ENCODE measurements at places on chromosomes 2 and 18.

- peak; percentile 69 for DNase-seq
Measured at GRCh38 chr2:69570474-69570873, 73.1 kb downstream of the AAK1 start.

DNA sequence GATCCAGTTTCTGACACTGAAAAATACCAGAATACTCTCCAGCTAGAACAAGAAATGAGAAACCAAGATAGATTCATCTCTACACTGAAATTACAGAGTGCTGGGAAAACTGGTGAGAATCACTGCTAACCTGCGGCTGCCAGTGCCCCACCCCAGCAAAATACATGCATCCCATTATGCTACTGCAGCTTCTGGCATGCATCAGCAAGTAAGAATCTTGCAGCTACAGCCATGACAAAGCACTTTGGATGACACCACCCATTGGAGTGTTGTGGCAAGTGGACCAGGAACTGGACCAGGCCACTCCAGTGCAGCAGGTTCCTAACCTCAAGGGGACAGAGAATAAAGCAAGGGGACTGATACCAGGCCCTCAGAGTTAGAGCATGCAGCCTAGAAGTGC is 378.8 kb upstream of the ETAA1 start:
- DNase-seq: no peak

DNA sequence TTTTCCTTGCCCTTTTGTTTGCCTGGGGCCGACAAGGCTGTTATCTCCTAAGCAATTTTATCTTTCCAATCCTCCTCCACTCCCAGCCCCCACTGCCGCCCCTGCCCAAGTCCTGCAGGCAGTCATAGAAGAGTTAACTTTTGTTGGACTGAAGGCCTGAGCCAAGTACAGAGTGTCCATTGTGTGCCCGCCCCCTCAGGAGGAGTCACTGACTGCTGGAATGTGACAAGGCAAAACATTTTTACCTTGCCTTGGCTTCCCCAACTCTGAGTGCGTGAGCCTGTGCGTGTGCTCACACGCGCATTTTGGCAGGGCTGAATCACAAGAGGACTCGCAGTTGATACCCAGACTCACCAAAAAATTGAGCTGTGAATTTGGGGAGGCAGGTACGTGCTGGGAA is 16.2 kb downstream of the SETBP1 start:
- DNase-seq: no peak

DNA sequence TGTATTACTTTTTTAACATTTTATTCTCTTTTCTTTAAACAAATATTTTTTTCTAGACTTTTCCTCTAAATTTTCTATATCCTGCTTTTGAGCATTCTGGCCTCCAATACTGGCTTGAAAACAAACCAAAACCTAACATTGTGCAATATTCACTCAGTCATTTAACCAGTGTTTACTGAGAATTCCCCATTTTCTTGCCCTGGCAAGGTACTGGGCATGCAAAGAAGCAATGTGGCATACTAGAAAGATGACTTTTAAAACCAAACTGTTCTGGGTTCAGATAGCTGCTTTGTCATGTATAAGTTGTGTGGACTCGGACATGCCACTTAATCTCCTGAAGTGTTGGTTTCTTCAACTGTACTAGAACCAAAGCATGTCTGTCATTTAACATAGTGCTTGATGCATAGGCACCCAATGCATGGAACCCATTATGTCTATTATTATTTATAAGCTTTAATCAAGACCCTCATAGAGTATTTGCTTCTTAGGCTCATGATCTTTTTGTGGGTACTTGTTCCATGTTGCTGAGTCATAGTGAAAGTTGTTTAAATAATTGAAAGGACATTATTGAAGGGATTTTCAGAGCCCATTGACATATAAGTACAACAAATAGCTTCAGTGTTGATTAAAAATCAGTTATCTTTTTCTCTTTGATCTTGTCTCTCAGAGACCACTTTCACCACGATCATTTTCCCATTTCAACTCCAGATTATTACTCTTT is 185.4 kb upstream of the OSR1 start:
- peak; percentile 80 for DNase-seq

DNA sequence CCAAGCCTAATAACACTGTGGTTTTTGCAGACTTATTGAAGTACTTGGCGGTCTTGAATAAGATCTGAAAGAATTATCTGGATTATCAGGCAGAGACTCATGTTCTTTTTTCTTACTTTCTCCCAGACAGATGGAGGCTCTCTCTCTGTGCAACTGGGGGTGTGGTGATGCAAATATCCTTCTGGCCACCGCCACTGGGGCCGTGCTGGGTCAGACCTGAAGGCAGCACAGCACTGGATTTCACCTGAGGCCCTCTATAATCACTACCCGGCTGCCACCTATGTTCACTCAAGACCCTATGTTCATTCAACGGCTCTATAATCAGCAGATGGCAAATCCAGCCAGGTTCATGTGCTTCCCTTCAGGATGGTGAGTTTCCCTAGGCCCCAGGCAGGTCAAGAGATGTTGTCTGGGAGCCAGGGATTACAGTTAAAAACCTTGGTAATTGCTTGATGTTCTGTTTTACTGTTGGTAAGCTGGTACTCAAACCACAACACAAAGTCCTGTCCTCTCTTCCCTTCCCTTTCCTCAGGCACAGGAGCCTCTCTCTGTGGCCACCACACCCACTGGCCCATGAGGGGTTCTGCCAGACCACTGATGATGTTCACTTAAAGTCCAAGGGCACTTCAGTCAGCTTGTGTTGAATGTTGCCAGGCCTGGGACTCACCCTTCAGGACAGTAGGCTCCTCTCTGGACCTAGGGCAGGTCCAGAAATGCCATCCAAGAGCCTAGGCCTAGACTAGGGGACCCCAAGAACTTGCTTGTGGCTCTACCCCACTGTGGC is 205.3 kb upstream of the GCFC2 start:
- DNase-seq: no peak

DNA sequence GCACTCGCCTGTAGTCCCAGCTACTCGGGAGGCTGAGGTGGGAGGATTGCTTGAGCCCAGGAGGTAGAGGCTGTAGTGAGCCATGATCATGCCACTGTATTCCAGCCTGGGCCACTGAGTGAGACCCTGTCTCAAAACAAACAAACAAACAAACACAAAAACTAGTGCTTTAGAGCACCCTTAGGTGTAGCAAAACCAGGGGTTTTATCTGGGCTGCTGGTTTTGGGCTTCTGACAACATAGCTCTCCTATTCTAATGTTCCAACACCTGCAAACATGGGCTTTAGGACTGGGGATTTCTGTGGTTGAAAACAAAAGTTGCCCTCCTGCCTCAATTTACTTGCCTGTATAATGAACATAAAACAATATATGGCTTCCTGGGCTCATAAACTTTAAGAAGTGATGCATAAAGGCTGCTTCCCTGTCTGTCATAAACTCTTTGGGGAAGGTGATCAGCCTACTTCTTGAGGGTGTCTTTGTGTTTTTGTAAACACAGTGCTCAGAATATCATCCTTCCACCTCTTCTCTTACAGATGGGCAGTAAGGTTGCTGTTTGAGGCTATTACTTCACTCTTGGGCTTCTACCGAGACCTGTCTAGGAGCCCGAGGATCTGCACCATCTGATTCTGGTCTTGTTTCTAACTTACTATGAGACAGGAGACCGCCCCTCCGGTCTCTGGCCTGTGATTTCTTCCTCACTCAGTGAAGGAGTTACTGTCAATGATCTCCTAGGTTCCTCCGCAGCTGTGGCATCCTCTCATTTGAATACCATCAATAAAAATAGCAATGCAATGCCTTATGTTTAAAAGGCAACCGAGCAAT is 246.5 kb downstream of the MYCN start:
- DNase-seq: no peak

DNA sequence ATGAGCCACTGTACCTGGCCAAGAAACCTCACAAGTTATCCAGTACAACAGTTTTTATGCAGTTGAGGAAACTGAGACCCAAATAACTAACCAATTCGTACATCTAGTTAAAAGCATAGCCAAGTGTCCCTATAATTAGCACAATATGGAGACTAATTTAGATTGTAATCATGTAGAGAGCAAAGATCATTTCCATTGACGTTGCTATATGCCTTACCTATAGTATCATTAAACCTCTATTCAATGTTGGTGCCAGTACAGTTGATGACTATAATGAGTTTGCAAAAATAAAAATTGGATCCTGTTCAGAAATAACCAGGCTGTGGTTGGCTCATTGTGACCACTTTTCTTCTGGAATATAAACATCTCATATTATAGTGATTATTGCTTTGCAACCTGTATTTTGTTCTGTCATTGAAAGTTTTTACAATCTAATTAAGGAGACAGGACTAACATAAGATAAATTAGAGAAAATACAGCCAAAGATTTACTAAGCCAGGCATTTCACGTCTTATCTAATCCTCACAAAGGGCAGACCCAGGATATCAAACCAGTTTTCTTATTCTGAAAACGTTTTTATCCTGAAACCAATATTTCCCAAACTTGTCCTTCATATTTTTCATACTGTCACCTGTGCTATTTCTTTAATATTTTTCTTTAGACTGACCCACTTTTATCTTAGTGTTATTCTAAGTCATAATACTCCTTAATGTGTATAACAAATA is 130.0 kb upstream of the STON1 start:
- DNase-seq: no peak

DNA sequence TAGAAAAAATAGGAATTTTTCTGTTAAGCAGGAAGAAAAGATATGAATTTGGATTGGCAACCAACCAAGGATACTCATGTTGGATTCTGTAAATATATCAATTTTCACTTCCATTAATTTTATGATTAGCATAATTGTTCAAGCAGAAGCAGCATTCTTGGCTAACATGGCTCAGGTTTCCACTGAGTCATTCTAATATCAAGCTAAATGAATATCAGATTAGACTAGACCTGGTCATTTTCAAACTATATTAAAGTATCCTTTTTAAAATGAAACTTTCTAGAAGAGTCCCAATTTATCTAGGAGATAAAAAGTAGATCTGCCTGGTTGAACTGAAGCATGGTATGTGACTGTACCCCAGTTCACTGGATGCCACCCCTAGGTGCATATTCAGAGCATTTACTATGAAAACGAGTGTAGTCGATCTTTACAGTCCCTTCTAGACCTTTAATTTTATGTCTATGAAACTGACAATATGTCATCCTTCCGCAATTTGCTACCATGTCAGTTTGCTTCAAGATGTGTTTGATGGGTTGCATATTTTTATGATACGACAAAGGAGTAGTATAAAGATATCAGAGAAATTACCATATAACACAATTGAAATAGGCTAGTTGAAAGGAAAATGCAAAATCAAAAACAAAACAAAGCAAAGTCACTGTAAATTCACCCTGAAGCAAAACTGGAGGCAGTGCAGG is 704.9 kb downstream of the ERBB4 start:
- DNase-seq: no peak

DNA sequence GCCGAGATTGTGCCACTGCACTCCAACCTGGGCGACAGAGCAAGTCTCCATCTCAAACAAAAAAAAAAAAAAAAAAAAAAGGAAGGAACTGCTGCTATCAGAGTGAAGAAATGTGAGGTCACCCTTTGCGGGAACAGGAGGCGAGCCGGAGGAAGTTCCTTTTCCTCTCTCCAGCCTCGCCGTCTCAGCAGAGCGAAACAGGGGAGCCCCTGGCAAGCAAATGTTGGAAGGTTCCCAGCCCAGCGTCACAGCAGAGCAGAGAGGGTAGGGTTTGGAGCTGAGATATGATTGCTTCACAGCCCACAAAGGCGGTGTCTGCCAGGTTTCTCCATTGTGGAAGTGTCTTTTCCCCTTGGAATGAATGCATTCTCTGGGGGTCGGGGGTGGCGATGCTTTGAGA is 28.5 kb downstream of the SLC20A1 start:
- no peak for DNase-seq

- peak; percentile 61 for DNase-seq
Measured at GRCh38 chr2:109513749-109514588, 99.8 kb downstream of the SEPTIN10 start.

GRCh38 chr2:191180713-191181112 is 29.9 kb upstream of the STAT4 start:
- DNase-seq: peak; percentile 53

DNA sequence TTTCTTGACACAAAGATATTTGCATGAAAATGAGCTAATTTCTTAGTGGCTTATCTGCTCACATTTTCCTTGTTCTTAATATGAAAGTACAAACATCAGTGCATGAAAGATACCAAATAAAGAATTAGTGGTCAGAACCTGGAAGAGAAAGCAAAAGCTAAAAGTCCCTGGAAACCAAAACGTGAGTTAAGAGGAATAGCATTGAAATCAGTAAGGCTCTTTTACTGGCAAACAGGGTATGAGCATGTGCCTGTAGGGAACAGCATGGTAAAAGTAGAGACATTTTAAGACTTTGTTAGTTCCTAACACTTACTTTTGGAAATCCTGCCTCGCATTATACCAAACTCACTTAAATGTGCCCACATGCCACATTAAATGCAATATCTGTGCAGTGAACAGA is 31.9 kb upstream of the CWC22 start:
- DNase-seq: no peak

GRCh38 chr2:57181315-57182038 is 865.1 kb upstream of the VRK2 start:
- peak; percentile 41 for DNase-seq

- DNase-seq: no peak
Measured at GRCh38 chr2:221708902-221709301, 136.8 kb upstream of the EPHA4 start.

GRCh38 chr2:162317861-162318327 is 590 bp downstream of the IFIH1 start:
- no peak for DNase-seq

GRCh38 chr2:240457223-240458043 is 22.0 kb downstream of the GPC1 start:
- no peak for DNase-seq

DNA sequence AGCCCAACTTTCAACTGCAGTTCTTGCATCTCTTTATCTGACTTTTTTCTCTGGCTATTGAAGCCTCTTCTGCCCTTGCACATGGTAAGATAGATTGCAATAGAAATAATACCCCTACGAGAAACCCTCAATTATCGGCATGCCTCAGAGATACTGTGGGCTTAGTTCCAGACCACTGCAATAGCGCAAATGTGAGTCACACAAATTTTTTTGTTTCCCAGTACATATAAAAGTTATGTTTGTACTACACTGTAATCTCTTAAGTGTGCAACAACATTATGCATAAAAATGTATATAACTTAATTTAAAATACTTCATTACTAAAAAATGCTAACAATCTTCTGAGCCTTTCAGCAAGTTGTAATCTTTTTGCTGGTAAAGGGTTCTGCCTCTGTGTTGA is 124.7 kb downstream of the PDE1A start:
- DNase-seq: no peak

DNA sequence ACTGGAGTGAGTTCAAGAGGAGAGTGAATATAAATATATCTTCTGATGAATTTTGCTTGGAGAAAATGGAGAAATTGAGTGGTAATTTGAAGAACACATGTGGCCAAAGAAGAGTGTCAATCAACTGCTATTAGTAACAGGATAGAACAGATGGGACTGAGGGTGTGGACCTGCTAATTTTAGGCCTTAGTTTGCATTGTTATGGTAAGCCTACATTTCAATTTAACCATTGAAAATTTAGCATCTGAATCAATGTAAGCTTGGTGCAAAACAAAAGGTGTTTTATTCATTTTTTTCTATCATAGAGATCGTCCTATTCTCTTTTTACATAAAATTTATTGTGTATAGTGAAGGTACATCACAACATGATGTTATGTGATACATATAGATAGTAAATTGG is 42.1 kb upstream of the CDH19 start:
- DNase-seq: no peak

GRCh38 chr2:36411962-36412444 is 56.4 kb downstream of the CRIM1 start:
- DNase-seq: no peak

GRCh38 chr2:45458909-45459563 is 152.0 kb downstream of the SRBD1 start:
- peak; percentile 81 for DNase-seq

GRCh38 chr2:54088191-54088634 is 27.2 kb upstream of the ACYP2 start:
- DNase-seq: no peak

- DNase-seq: no peak
Measured at GRCh38 chr2:77479895-77480294, 42.3 kb downstream of the LRRTM4 start.
